ENCODE measurements at places on chromosomes 7 and 10.
A peak's percentile ranks its signal among the peaks of the same experiment; 100 is the strongest.

- no peak for DNase-seq
Measured at GRCh38 chr10:98486421-98486820, 39.7 kb upstream of the HPS1 start.

GRCh38 chr7:84021292-84021908 lies 173.2 kb downstream of the SEMA3A start:
- no peak for DNase-seq

DNA sequence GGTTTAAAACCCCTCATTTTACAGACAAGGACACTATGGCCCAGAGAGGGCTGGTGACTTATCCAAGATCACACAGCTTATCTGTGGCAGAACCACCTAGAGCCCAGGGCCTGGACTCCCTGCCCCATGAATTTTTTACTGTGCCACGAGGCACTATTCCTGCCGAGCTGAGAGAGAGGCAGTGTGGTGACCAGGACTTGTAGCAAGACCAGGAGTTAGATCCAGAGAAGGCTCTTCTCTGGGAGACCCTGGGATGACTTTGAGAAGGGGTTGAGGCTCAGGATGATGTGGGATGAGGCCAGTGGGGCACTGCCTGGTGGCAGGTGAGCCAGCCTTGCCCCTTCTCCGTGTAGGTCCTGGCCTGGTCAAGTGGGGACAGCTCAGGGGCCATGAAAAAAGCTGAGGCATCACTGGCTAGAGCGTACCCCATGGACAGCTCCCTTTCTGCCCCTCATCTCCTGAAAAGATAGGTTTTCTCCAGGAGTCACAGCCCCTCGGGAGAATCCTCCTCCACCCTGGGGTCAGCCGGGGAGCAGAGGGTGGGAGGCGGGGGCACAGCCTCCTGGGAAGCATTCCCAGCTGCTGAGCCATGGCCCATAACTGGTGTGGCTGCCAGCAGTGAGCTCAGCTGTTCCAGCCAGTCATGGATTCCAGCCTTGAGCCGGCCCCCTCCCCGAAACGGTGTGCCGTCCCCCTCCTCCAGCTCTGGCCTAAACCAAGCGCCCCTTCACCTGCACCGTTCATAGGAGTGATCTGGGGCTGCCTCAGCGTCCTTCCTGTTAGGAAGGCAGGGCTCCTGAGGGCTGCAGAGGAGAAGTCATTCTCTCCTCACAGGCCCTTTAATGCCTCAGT lies 5.8 kb downstream of the FLNC start:
- DNase-seq, result no peak

DNA sequence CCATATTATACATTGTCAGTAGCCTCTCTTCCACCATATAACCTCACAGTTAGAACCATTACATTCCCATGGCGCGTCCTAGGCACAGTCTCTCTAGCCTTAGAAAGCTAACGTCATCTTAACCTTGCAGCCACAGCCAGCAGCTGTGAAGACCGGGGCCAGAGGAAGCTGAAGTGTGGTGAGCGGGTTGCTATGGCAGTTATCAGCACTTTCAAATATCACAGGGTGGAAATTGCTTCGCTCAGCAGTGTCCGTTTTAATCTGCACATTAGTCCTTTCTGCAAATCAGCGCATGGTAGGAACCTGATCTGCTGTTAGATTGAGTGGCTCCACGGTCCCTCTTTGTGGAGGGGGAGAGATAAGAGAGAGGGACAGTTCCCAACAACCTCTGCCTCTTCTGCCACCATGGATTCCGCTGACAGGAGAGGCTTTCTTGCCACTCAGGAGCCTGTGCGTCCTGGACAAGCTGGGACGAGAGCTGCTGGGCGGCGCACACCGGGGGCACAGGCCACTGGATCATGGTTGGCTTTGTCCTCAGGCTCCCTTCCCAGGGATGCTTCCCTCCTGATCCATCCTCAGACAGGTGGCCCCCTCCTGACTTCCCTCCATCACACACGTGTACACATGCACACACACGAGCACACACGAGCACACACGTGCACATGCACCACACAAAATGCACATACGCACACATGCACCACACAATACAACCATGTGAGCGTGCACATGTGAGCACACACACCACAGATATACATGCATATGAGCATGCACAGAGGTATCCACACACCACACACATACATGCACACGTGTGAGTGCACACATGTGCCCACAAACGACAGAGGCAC lies 93.8 kb downstream of the WDR37 start:
- peak; percentile 45 for DNase-seq

- no peak for DNase-seq
Measured at GRCh38 chr10:26715137-26715487, 17.6 kb downstream of the PDSS1 start.

DNA sequence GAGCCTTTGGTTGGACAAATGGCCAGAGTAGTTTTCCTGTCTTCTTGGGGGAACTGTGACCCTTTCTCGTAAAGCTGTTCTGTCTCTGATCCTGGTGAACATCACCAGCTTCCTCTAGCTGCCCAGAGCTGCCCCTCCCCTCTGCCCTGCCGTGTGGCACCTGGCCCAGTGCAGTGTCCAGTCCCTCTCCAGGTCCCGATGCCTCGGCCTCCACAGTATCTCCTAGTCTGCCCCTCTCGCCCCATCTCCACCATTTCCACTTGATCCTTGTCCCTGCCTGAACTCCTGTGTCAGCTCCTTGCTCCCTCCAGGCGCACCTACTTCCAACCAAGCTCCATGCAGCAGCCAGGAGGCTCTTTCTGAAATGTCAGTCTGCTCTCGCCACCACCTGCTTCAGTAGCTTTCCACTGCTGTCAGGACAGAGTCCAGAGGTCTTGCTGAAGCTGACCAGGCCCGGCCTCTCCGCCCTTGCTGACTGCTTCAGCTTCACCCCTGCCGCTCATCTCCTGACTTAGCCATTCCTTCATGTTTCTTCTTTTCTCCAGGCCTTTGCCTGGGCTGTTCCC lies 133.6 kb downstream of the GRK5 start:
- DNase-seq, result no peak

GRCh38 chr7:158536871-158537515 lies 50.6 kb downstream of the PTPRN2 start:
- DNase-seq, result no peak
